Activated B cell treated with CpG ODN at 0.5 μM for 24 hours (primary cell): ENCODE measurements at places on chromosomes 3 and 15.
A peak's percentile ranks its signal among the peaks of the same experiment; 100 is the strongest.

DNA sequence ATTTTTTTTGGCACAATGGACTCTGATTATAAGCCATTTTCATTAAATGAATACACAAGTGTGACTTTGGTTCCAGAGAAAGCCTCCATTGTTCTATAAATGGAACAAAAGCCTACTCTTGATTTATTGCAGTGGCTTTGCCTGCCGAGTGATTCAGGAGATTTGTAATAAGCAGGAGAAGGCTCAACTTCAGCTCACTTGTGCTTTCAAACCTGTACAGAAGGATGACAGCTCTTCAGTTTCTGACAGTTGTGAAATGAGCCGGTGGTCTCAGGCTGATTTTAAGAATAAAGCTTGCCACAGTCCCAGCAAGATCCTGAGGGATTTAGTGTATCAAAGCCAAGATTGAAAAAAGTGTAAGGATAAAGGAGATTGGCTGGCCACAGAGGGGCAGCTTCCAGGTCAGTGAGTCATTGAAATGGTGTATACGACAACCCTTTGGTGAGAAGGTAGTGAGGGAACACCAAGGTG is 438.8 kb upstream of the TGFBR2 start:
- no peak for DNase-seq

DNA sequence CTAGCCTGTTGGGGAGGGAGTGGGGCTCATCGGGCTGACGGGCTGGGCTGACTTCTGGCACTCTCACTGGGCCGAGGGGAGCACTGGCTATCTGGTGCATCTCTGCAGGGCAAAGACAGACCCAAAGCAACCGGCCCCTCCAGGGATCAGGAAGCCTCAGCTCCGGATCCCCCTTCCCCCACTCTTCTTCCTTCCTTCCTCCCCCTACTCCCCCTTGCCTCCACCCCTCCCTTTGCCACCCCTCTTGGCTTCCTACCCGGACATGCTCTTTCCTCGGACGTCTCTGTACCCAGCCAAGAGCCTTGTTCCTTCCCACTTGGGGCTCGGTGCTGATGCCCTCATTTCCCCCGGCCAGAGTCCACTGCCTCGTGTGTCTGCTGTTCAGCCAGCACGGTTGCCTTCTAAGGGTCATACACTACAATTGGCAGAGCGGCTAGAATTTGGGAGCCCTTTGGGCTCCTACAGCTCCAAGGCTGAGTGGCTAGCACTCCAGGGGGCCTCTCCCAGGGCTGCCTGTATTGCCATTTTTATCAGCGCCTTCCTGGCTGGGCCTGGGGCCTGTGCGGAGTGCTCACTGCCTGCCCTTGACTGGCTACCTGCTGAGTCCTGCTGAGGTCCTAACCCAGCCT is 10.9 kb downstream of the SEMA3F start:
- no peak for DNase-seq

DNA sequence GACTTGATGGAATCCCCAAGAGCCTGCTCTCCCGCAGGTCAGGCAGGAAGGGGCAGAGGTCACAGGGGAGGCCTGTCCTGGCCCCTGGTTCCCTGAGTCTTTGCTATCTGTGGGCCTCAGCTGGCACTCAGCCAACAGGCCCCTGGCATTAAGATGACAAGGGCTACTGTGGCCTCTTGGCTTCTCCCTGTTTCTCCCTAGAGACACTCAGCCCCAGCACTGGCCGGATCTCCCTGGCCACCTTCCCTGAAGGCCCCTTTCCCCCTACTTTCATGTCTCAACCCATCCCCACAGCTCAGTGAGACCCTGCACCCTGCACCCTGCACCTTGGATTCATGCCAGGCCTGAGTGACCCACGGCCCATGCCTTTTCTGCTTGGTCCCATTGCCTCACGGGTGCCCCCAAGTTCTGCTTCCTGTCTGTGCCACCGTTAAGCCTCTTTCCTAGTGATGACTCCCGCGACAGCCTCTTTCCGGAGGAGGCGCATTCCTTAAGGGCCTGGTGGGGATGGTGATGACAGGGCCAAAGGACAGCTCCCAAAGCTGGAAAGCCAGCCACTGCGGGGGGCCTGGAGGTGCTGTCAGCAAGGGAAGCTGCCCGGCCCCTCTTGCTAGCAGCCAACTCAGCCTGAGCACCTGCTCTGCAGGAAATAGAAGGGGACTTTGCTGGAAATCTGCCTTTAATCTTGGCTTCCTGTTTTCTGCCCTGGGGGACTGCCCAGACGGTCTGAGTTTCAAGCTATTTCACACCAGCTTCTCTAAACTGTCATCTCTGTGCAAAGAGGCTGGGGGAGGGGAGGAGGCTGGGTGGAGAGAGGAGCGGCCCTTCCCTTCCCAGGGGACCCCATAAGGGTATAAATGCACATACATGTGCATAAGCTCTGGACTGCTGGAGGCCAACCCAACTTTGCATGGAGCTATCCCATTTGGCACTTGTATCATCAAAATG is 4.8 kb upstream of the CSK start:
- DNase-seq, result peak; percentile 69

DNA sequence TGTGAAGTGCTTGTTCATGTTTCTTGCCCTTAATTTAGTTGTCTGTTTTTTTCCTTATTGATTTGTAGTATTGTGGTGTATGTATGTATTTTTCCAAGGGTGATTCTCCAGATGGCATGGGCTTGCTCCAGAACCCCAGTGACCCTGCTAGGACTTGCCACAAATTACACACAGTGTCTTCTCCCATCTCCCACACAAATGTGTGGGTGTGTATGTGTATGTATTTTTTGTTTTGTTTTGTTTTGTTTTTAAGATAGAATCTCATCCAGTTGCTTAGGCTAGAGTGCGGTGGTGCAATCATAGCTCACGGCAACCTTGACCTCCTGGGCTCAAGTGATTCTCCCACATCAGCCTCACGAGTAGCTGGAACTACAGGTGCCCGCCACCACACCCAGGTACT is 36.2 kb upstream of the ARID3B start:
- no peak for DNase-seq

DNA sequence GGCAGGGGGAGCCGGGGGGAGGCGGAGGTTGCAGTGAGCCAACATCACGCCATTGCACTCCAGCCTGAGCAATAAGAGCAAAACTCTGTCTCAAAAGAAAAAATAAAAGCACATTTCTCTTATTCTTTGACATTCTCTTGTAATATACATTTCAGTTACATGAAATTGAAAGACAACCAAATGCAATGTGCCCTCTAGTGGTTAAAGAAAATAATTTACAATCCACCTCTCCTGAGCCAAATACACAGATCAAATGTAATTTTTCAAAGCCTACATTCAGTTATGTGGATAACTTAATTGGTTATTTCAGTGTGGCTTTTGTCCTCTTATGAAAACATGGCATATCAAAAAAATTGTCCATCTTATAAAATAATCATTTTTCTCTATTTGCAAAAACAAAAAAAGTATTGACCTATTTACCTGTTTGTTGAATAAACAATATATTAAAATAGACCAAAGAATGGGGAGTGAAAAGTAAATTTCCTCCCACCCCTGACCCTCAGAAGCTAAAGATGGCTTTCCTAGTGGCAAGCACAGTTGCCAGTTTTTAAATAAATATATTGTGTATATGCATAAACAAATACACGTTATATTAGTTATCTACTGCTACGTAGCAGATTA is 14.2 kb upstream of the U2SURP start:
- no peak for DNase-seq

DNA sequence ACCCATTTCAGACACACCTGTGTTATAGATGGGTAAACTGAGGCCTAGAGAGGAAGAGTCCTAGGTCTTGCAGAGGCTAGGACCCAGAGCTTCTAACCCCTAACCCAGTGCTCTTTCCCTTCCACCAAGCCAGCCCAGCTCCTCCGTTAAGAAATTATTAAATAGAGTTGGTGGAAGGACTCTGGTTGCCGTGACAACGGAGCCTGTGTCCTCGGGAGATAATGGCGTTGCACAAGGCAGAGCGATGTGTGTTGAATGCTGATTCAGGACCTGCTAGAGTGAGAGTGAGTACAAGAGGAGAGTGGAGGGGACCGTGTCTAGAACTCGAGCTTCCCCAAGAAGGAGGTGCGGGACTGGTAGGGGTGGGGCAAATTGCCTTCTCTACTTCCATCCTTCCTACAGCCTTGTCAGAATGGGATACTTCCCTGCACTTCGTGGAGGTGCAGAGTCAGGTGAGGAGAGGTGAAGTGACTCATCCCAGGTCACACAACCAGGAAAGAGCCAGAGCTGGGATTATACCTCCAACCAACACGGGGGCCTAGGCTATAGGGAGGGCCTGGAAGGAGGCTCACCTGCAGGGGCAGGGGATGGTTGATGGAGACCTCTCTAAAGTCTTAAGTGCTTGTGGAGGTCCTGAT is 8.6 kb downstream of the SLC6A1 start:
- no peak for DNase-seq

DNA sequence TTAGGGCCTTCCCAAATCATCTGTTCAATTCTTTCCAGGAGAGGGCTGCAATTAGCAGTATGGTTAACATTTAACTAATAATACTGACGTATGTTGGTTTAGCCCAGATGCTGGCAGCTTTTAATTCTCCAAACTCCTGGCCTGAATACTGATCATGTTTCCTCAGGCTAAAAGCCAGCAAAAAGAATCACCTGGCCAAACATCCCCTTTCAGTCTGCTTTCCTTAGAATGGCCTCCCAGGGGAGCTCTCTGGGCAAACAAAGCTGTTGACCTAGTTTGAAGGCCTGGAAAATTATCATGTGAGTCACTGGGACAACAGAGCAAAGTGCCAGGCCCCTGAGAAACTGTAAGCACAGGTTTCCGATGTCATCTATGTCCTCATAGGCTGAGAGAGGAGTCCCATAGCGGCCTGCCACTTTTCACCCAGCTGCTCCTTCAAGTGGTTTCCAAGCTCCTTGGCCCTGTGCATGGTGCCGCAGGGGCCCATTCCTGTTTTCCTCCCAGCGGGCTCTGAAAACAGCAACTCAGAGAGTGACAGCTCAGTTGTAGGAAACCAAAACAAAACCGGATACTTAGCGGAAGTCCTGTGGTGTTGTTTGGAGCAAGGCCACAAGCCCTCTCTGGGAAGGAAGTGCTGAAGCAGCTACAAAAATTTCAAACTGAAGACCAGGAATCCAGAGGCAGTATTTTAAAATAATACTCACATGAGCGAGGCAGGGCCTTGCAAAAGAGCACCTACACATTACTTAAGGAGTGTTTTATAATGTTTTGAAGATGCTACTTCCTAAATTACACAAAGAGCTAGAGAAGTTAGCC is 36.5 kb upstream of the RAB11A start:
- DNase-seq, result peak; percentile 38

DNA sequence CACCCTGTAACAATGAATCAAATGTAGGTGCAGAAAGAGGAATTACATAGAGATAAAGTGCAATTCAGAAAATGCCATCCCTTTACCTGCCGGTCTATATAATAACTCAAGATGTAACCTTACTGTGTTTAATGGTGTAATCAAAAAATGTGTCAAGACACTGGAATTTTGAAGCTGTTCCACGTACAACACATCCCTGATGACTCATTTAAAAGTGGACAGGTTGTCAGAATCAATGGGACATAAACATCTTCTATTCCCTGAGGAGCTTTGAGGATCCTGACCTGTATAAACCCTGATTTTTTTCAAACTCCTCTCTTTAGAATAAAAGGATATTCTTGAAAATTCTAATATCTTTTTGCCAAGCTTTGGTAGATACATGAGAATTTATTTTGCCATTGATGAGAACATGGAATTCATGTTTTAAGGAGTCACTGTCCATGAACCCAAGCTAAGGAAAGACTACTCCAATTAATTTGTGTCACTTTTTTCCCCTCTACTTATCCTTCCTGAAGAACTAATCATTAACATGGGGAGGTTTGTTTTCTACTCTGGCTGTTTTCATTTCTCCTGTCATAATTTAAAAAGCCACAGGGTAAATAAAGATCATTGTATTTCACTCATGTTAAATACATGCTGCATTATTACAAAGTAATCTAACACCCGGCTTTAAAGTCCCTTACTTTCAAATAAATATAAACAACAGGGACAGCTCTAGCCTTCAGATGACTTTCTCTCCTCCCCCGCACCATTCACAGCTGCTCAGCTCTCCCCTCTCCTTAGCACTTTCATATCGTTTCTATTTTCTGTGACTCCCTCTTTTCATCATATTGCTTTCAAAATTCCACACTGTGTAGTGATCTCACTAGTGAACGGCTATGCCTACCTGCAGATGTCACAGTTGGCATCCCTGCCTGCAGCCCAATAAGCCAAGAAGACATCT is 138.3 kb downstream of the TAFA4 start:
- DNase-seq, result no peak

GRCh38 chr3:181709537-181710279 is 2.0 kb upstream of the SOX2 start:
- no peak for DNase-seq

DNA sequence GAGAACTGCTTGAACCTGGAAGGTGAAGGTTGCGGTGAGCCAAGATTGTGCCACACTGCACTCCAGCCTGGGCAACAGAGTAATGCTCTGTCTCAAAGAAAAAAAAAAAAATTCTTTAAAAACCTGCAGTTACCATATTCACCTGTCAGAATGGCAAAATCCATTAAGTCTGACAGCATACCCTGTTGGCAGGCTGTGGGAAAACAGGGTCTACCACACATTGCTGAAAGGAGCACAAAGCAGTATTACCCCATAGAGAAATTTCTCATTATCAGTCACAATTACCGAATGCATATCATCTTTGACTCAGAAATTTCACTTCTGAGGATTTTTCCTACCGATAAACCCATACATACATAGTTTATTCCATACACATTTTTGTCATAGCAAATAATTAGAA is 264.1 kb upstream of the SLCO3A1 start:
- DNase-seq, result no peak

DNA sequence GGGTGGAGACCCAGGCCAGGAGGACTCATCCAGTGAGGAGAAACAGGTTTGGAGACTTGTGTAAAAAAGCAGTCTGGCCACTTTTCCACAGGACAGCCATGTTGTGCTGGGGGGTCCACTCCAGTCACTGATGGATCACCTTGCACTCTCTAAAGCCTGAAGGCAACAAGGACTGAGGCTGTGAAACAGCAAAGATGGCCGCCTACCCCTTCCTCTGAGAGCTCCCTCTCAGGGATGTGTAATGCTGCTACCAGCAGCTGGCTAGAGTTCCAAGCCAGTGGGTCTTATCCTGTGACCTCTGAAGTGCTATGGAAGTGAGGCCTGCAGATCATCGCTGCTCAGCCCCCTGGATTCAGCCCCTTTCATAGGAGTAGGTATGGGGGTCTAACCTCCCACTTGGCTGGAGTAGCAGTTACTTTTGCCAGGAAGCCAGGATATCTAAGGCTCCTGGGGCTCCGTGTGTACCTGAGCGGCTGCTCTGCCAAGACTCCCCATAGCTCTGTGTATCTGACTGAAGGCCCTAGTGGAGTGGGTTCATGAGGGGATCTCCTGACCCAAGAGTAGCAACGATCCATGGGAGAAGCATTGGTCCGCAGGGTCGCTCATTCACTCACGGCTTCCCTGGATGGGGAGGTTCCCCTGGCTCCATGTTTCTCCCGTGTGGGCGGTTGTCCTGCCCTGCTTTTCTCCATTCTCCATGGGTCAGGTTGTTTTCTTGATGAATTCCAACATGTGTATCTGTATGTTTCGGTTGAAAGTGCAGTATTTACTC is 69.9 kb upstream of the TNFSF10 start:
- no peak for DNase-seq

DNA sequence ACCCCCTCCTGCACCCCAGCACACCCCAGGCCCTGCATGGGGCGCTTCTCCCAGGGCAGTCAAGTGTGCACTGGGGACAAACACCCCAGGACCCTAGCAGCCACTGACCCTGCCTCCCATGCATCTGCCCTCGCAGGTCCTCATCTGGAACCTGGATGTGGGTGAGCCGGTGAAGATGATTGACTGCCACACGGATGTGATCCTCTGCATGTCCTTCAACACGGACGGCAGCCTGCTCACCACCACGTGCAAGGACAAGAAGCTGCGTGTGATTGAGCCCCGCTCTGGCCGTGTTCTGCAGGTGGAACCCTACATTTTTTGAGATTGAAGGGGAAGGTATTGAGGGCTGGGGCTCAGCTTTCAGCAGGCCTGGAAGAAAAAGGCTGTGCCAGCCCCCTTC is 109.3 kb downstream of the ANP32A start:
- DNase-seq, result no peak
